ENCODE measurements at places on chromosomes 3 and 15.

DNA sequence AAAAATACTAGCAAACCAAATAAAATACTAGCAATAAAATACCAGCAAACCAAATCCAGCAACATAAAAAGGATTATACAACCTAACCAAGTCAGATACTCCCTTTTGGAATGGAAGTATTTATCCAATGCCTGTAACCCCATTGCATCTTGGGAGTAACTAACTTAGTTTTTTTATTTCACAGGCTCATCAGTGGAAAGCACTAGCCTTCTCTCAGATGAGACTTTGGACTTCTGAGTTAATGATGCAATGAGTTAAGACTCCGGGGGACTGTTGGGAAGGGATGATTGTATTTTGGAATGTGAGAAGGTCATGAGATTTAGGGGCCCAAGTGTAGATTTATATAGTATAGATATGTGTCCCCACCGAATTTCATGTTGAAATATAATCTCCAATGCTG lies 41.2 kb downstream of the POLQ start:
- no peak for DNase-seq

- no peak for DNase-seq
These were observed 69.3 kb downstream of the CD47 start for GRCh38 chr3:108021533-108021932.

DNA sequence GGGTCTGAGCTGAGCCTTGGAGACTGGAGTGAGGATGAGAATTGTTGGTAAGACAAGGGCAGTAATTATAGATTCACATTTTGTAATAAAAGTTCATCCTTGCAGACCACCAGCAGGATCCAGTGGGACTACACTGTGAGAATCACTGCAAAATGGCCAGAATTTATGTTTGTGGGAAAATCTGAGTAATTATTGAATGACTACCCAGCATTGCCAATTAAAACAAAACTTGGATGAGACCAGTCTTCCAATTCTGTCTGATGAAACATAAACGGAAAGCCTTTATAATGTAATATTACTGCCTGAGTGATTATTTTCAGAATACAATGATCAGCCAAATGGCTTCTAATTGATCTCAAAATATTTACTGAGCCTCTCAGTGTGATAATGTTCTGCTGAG lies 323.3 kb upstream of the C2CD4B start:
- no peak for DNase-seq

DNA sequence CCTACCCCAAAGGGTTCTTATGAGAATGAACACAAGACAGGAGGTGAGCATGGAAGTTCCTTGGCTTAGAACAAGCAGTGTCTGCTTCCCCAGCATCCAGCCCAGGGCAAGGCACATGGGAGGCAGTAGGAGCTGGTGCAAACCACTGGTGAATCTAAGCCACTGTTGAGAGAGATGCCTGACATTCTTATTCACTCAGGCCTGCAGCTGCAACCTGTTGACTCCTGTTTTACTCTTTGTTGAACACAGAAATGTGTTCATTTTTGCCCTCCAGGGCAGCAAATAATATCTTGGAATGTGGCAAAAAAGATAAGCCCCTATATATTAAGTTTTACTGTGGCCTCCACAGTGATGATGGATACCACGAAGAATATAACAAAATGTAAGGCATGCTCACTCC lies 8.9 kb upstream of the PAK6 start:
- no peak for DNase-seq

- DNase-seq: no peak
These were observed 24.7 kb downstream of the ARHGAP31 start for GRCh38 chr3:119318876-119319275.

GRCh38 chr3:33991673-33992072 lies 193.2 kb downstream of the PDCD6IP start:
- DNase-seq: no peak

DNA sequence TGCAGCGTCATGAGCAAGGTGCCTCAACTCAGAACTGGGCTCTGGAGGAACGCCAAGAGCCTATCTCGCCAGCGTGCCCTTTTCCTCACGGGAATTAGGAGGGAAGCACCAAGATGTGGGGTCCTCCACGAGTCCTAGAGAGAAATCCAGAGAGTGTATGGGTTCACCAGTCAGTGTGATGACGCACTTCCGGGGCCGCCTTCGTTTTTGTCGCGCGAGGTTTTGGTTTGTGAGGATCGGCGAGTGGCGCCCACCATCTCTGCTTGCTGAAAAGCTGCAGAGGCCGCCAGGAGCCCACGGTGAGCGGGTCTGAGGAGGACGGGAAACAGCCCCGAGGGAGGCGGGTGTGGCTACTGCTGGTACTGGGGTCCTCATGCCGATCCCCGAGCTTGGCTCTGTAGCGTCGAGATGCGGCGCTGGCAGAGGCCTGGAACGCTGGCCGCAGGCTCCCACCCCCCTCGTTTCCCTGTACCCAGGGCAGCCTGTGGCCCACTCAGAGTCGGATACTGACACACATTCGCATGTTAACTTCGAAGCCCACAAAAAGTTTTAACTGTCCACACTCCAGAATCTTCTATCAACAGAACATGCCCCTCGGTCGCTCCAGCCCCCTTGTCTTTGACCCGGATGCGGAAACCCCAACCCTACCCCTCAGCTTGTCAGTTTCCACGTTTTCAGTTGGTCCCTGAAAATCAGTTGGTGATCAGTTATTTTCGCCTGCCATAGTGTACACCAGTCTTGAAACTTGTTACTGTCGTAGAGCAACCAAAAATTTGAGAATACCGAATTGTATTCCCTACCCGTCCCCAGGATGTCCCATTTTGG lies 30.4 kb downstream of the ZNF662 start:
- DNase-seq: no peak

GRCh38 chr3:158617982-158618875 lies 26.1 kb upstream of the GFM1 start:
- DNase-seq: no peak

GRCh38 chr15:92922418-92923002 lies 22.4 kb downstream of the CHD2 start:
- no peak for DNase-seq

GRCh38 chr3:172155897-172156585 lies 116.7 kb downstream of the FNDC3B start:
- DNase-seq: no peak

DNA sequence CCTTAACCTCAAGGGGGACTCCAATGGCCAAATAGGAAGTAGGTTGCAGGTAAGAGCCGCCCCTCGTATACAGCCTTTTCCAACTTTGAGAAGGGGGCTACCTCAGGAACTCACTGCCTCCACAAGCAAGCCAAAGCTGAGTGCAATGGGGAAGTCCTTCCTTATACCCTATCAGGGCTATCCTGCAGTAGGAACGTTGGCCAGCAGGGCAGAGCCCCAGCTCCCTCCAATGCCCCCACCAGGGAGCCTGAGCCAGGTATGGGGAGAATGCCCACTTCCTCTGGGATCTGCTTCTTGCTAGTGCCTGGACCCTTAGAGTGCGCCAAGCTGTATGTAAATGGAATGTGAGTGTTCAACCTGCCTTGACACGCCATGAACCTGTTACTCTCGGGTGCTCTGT lies 16.3 kb downstream of the CACNA2D2 start:
- no peak for DNase-seq

GRCh38 chr3:161745741-161746140 lies 249.1 kb downstream of the OTOL1 start:
- DNase-seq: no peak

- DNase-seq: no peak
These were observed 46.8 kb downstream of the BHLHE40 start for GRCh38 chr3:5026046-5026362.

DNA sequence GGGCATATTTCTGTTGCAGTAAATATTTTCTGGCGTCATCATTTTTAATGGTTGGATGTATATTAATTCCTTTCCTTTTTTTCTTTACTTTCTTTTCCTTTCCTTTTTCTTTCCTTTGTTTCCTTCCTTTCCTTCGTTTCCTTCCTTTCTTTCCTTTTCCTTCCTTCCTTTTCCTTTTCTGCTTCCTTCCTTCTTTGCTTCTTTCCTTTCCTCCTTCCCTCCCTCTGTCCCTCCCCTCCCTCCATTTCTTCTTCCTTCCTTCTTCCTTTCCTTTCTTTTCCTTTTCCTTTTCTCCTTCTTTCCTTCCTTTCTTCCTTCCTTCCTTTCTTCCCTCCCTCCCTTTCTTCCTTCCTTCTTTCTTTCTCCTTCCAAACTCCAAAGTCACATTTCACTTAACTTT lies 54.9 kb upstream of the LYSMD4 start:
- no peak for DNase-seq

DNA sequence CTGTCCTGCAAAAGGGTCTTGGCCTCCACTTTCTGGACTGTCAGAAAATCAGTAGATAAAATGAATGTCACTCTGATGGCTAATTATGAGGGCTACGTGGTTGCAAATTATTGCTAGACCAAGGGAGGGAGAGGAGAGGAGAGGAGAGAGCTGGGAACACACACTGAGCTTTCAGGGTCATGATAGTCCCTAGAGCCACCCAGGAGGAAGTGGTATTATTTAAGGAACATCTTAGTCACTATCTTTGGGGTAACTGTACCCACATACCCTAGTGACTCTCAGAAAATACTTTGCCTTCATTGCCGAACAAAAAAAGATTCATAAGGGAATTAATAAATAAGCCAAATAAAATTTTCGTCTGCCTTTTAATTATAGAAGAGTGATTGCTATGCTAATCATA lies 642.3 kb upstream of the CFAP20DC start:
- DNase-seq: no peak

GRCh38 chr3:133965013-133965570 lies 64.6 kb downstream of the SLCO2A1 start:
- no peak for DNase-seq

- no peak for DNase-seq
These were observed 132.9 kb downstream of the ZNF621 start for GRCh38 chr3:40657623-40658022.

DNA sequence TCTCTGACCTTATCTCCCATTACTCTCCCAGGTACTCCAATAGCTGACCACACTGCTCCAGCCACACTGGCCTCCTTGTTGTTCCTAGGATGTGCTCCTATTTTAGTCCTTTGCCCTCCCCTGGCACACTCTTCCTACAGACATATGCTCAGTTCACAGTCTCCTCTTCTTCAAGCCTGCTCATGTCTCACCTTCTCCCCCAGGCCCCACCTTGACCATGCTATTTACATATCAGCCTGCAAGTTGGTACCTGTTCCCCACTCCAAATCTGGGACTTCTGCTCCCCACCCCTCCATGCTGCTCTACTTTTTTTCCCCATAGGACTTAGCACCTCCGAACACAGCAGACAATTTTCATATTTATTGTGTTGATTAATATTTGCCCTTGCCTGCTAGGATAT lies 84.9 kb upstream of the BCL6 start:
- no peak for DNase-seq

GRCh38 chr15:76930831-76931396 lies 635 bp upstream of the RCN2 start:
- DNase-seq: no peak

- DNase-seq: no peak
These were observed 42.2 kb upstream of the PRR23E start for GRCh38 chr3:127150513-127151250.

DNA sequence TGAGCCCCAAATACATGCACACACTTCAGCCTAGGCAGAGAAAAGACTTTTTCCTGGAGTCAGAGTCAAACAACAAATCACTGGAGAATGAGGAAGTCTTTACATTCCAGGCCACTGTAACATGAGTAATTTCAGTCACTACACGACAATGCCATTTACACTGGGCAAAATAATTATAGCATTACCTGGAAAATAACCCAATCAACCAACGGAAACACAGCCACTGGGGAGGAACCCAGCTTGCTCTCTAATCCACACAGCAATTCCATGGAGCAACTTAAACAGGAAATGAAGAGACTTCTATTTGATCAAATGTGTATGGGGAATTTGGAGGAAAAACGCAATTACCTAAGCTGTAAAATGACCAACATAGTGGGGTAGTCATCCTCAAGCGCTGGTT lies 15.2 kb downstream of the FSTL1 start:
- DNase-seq: no peak

- DNase-seq: no peak
These were observed 8.3 kb downstream of the POLG start for GRCh38 chr15:89326316-89326715.

GRCh38 chr3:141246224-141246957 lies 14.8 kb downstream of the PXYLP1 start:
- DNase-seq: no peak

DNA sequence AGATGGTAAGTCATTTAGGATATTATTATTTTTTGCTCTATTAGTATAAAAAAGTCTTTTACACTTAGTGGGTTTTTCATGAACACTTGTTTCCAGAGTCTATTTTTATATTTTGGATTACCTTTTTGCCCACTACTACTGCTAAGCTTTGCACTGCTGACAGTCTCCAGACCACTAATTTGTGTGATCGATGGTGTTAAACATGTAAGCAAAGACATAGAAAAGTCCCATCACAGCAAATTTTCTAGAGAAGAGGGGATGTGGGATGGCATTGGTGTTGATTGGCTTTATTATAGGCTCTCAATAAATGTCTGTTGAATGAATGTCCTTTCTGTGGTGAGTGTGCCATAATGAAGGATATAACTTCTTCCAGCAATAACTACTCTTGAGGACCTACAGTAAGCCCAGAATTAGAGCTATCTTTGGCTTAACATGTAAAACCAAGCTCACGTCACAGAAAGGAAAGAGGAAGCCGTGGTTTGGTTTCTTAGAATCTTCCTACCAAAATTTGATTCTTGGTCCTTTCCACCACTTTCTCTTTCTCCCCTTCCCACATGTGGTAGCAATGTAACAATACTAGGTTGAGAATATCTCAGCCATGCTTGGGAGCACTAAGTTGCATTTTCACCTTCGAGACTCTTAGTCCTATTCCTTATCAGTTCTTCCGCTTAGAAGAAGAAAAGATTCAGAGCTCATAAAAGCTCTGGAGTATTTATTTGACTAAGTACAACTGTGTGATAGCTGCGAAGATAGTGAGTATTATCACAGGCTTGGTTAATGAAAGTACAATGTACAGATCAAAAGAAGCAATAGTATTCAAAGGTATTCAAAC lies 90.6 kb upstream of the UMPS start:
- DNase-seq: no peak

DNA sequence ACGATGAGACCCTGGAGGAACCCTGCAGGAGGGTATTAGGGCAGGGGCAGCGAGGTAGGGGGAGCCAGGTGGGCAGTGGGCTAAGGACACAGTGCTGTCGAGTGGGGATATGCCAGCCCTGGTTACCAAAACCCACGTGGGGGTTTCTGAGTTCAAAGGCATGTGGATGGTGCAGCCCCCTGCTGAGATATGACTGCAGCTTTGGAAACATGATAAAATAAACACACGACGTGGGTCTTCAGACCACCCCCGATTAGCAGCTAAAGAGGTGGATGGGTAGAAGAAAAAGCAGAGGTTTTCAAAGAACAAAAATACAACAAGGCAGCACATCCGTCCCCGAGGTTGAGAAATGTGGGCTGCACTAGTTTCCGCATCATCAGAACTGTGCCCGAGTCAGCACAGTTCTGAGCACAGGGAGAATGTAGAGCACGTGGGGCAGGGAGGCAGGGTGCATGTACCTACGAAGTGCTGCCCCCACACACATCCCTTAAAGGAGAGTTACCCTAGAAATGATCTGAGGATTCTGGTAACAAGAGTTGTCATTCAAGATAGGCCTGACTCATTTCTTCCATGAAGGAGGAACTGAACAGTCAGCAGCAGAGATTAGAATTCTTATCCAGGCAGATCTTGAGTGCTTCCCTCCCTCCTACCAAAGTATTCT lies 121.3 kb downstream of the RPLP1 start:
- peak; percentile 15 for DNase-seq

- DNase-seq: no peak
These were observed 35.3 kb upstream of the SEMA4B start for GRCh38 chr15:90165659-90166489.
